Activated CD4-positive, alpha-beta T cell treated with anti-CD3 and anti-CD28 coated beads, Interleukin-2, Interleukin-6, amounts not matched to agents 100 ng/mL and 50 ng/mL, durations not matched to agents 16 hours and 8 hours (primary cell): ENCODE measurements at places on chromosomes 2 and 18.

GRCh38 chr18:37563931-37564392, 1.6 kb downstream of the CELF4 start:
- no peak for DNase-seq

GRCh38 chr2:127584516-127585033, 49.1 kb downstream of the MYO7B start:
- DNase-seq: no peak

- DNase-seq: no peak
Measured at GRCh38 chr2:55916473-55917049, 7.0 kb downstream of the EFEMP1 start.

GRCh38 chr18:6561420-6561861, 146.7 kb upstream of the L3MBTL4 start:
- DNase-seq: no peak

GRCh38 chr2:75432761-75433361, 127.9 kb downstream of the EVA1A start:
- no peak for DNase-seq

GRCh38 chr2:6545336-6545735, 320.4 kb downstream of the CMPK2 start:
- no peak for DNase-seq
